NCI-H2171 treated with DMSO at 0.1 percent for 48 hours (cell line): ENCODE measurements at places on chromosomes 6 and 20.

- no peak for DNase-seq
Measured at GRCh38 chr6:111250791-111251354, 163.6 kb downstream of the SLC16A10 start.

- no peak for DNase-seq
Measured at GRCh38 chr20:63122626-63123025, 93.3 kb downstream of the YTHDF1 start.

DNA sequence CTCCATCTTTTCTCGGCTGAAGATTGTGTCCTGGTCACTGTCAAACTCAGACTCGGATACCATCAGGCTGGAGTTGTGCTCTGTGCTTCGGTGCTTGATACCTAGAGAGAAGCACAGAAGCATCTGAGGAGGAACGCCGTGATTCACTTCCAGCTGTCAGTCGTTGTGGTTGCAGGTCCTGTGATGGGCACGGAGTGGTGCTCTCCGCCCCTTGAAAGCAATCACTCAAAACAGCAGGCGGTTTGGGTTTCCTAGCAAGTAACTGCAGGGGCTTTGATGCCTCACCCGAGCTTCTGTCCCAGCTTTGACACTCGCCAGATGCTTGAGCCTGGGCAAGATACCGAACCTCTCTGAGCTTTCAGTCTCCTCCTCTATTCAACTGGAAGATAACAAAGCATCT, 52.5 kb downstream of the ALDH5A1 start:
- DNase-seq = no peak

- no peak for DNase-seq
Measured at GRCh38 chr6:137973201-137973600, 106.1 kb downstream of the TNFAIP3 start.
